Stimulated activated CD4-positive, alpha-beta T cell treated with anti-CD3 and anti-CD28 coated beads, Interleukin-15, amount 100 ng/mL, for 48 hours (primary cell): ENCODE measurements at places on chromosomes 1 and 21.

DNA sequence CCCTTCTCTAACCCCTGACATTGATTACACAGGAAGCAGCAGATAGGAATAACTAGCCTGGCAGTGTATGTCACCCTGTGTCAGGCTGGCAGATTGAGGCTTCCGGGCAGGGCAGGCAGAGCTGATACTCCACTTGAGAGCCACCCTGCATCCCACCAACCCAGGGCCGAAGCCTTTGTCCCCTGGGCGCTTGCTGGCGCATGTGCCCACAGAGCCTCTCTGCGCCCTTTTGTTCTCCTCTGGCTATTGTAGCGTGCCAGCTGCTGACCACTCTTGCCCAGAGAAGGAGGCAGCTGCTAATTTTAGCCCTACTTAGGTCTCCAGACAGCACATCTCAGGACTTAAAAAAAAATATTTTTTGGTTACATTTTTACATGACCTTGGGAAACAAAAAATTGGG lies 304.9 kb downstream of the HHAT start:
- no peak for DNase-seq

- DNase-seq, result no peak
Measured at GRCh38 chr1:28071813-28072212, 16.6 kb downstream of the EYA3 start.

DNA sequence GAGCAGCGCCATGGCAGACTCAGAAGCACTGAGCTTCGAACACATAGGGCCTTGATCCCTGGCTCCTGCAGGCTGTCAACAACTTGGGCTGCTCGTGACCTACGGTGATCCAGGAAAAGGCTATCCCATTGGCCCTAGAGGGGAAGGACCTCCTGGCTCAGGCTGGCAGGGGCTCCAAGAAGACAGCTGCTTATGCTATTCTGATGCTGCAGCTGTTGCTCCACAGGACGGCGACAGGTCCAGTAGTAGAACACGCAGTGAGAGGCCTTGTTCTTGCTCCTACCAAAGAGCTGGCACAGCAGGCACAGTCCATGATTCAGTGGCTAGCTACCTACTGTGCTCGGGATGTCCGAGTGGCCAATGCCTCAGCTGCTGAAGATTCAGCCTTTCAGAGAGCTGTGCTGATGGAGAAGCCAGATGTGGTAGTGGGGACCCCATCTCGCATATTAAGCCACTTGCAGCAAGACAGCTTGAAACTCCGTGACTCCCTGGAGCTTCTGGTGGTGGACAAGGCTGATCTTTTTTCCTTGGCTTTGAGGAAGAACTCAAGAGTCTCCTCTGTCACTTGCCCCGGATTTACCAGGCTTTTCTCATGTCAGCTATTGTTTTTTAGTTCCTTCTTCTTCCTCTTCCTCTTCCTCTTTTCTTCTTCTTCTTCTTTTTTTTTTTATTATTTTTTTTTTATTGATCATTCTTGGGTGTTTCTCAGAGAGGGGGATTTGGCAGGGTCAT lies 18.9 kb downstream of the ITLN2 start:
- no peak for DNase-seq

GRCh38 chr1:86154571-86155050 lies 2.0 kb downstream of the COL24A1 start:
- no peak for DNase-seq

DNA sequence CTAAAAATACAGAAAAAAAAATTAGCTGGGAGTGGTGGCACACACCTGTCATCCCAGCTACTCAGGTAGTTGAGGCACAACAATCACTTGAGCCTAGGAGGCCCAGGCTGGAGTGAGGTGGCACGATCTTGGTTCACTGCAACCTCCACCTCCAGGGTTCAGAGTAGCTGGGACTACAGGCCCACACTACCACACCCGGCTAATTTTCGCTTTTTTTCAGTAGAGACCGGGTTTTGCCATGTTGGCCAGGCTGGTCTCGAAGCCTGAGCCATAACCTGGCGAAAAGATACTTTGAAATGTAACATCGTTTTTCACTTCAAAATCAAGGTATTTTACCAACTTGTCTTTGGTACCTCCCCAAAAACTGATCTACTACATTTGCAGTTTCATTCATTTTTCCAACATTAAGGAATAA lies 6.1 kb downstream of the GAS5 start:
- no peak for DNase-seq

DNA sequence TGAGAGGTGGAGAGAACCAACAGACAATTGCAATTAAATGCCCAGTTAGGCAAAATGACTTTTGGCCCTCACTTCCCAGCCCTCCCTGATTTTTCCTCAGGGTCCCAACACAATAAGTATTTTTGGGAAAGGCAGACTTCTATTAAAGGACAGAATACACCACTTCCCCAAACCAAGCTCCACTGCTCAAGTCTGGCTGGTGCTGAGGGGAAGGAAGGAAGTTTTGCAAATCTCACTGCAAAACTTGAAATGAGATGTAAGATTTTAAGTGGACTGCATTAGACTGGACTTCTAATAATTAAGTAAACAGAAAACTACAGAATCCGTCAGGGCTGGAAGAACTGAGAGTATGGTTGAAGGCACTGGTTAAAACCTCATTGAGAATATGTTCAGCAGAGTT lies 32.2 kb upstream of the CD1D start:
- DNase-seq, result no peak

GRCh38 chr1:25063591-25064416 lies 133.7 kb upstream of the RUNX3 start:
- no peak for DNase-seq

DNA sequence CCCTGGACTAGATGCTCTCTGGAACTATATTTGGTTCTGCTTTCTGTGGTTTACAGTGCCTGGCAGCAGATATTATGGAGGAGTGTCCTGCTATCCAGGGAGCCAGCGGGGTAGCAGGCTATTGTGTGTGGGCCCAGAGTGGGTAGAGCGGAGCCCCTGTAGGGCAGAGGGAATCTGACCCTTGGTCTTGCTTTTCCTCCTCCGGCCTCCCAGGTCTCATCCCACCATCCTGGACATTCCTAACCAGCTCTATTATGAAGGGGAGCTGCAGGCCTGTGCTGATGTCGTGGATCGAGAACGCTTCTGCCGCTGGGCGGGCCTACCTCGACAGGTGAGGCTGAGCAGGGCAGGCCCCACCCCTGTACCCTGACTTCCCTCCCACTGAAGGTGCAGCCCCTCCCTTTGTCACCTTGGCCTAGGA lies 9.1 kb downstream of the RHOC start:
- no peak for DNase-seq
